Activated naive CD8-positive, alpha-beta T cell treated with anti-CD3 and anti-CD28 coated beads for 36 hours (primary cell): ENCODE measurements at places on chromosomes 5 and 9.

- peak; percentile 48 for DNase-seq
Observed at GRCh38 chr9:90642570-90643539, at the start of gene DIRAS2. Gene DIRAS2 (minus strand): TSS chr9:90642824. CDS start chr9:90613827, 28,997 bp downstream.

- no peak for DNase-seq
Observed at GRCh38 chr5:136525597-136525996, 160.3 kb upstream of the TRPC7 start.

DNA sequence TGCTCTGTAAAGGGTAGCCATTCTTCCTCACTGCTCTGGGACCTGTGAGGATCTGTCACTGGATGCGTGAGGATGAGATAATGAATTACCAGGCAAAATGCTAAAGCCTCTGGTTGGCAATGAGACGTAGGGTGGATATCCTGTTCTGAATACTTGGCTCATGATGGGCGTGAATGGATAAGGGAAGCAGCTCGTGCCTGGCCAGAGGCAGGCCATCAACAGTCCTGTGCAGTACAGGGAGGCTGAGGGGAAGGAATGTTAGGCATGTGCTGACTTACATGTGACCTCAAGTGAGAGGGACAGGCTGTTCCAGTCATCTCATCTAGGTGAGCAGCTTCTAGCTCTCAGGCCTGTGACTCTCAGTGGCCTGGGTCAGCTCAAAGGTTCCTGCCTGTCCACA, 172.8 kb downstream of the CARTPT start:
- no peak for DNase-seq

- no peak for DNase-seq
Observed at GRCh38 chr9:19969721-19970120, 180.9 kb upstream of the SLC24A2 start.

- no peak for DNase-seq
Observed at GRCh38 chr5:175485631-175486030, 7.3 kb downstream of the SFXN1 start.

DNA sequence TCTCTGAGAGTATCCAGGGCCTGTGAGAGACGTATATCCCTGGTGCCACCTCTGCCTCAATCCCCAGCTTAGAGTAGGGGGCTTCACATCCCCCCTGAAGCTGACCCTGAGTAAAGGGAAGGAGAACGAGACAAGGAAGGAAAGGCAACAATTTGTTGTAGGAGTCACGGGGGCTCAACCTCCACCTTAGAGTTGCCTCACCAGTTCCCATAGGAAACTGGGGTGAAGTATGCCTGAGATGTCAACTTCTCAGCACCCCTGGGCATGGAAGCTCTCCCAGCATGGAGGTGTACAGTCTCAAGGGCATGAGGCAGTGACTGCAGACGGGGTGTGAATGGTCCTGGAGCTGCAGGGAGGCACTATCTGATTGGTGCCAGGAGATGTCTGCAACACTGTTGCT, 53.6 kb downstream of the S1PR3 start:
- DNase-seq, result no peak

- DNase-seq, result no peak
Observed at GRCh38 chr9:132032238-132032950, 47.3 kb downstream of the MED27 start.

DNA sequence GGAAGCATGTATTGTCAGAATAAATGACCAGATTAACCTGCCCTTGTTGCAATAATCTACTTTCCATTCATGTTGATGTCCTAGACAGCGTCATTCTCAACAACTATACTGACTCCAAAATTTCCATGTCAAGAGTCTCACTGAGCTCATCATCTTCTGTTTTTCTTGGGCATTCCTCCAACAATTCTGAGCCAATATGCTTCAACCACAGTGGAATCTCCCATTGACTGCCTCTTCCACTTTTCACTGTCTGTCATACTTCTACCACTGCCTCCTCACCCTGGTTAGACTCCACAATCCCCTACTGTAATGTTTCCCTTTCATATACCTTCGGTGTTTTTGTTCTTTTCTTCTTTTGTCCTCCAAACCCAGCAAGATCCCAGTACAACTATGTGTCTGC, 162.8 kb downstream of the TLE1 start:
- no peak for DNase-seq

- no peak for DNase-seq
Observed at GRCh38 chr5:96067894-96068614, 106.4 kb upstream of the ELL2 start.
